ENCODE measurements at places on chromosomes 5 and 9. TPM values are rescaled to one million over a fixed set of nuclear protein-coding genes. Genes with fewer than 3 reads are reported as not detected.

The TOR4A gene
- polyA plus RNA-seq: 0.11 TPM

The OR13C5 gene
- polyA plus RNA-seq: not detected

The NTNG2 gene
- polyA plus RNA-seq: 0.74 TPM

The NR5A1 gene
- not detected for polyA plus RNA-seq

The LECT2 gene
- not detected for polyA plus RNA-seq

The SLC36A2 gene
- not detected for polyA plus RNA-seq

The BTNL3 gene
- polyA plus RNA-seq: not detected

The DMGDH gene
- polyA plus RNA-seq: not detected

All from mammary epithelial cell (primary cell).